ENCODE measurements at places on chromosomes 5 and 9.

- DNase-seq: no peak
These were observed 193.8 kb downstream of the SMARCA2 start for GRCh38 chr9:2208991-2209390.

DNA sequence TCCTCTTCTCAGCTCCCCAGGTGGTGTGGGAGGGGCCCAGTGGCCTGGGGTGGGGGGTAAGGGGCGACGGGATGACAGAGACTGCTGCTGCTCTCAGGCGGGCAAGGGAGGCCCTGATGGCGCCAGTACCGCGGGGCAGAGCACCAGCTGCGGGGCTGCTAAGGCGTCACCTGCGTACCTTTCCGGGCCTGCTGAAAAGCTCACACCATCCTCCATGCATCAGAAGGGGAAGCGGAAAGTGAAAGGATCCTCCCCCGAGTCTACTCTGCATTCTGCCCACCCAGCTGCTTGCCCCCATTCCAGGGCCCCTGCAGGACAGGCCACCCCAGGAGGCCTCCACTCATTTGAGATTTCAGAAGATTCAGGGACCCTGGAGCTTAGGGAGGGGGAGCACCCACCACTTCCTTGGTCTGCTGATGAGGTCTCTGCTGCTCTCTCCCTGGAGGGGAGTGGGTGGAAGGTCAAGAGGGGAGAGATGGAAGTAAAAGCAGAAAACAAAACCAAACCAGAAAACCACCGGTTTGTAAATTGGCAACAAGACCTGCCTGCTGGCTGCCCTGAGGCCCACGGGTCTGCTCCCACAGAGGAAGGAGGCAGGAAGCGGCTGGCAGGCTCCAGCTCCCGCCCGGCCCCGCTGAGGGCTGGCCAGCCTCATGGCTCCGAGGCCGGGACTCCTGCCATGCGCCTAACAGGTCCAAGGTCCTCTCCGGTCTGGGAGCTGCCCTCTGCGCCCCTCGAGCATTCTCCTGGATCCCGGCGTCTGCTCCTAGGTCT lies 33.6 kb downstream of the PRRT1B start:
- peak; percentile 18 for DNase-seq

- DNase-seq: no peak
These were observed 61.1 kb downstream of the FRMD3 start for GRCh38 chr9:83477120-83477519.

DNA sequence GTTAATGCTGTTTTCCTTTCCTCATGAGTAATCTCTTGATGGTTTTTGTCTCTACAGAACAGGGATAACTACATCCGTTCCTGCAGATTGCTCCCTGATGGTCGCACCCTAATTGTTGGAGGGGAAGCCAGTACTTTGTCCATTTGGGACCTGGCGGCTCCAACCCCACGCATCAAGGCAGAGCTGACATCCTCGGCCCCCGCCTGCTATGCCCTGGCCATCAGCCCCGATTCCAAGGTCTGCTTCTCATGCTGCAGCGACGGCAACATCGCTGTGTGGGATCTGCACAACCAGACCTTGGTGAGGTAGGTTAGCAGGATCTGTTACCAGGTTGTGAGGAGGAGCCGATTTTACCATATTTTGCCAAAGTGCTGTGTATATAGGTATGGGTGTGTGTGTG lies 148.2 kb downstream of the TLE4 start:
- DNase-seq: no peak

- DNase-seq: no peak
These were observed 57.8 kb downstream of the TMC1 start for GRCh38 chr9:72579190-72579589.

GRCh38 chr5:107937204-107937603 lies 266.5 kb upstream of the EFNA5 start:
- no peak for DNase-seq

- DNase-seq: no peak
These were observed 99.3 kb upstream of the NIPBL start for GRCh38 chr5:36777105-36777757.

- DNase-seq: peak; percentile 88
These were observed at the start of gene ELAVL2 for GRCh38 chr9:23826120-23826629. TSS of gene ELAVL2 (minus strand) at chr9:23826240. CDS start at chr9:23762234, 64,006 bp downstream.

Measured in hypothalamus (tissue), 51 donors.